ENCODE measurements at places on chromosomes 7 and 10. TPM values are rescaled to one million over a fixed set of nuclear protein-coding genes. Genes with fewer than 3 reads are reported as not detected.

Gene JAKMIP3
- total RNA-seq = not detected

- DNase-seq = no peak
Observed at GRCh38 chr10:130513686-130514476, 377.7 kb downstream of the GLRX3 start.

DNA sequence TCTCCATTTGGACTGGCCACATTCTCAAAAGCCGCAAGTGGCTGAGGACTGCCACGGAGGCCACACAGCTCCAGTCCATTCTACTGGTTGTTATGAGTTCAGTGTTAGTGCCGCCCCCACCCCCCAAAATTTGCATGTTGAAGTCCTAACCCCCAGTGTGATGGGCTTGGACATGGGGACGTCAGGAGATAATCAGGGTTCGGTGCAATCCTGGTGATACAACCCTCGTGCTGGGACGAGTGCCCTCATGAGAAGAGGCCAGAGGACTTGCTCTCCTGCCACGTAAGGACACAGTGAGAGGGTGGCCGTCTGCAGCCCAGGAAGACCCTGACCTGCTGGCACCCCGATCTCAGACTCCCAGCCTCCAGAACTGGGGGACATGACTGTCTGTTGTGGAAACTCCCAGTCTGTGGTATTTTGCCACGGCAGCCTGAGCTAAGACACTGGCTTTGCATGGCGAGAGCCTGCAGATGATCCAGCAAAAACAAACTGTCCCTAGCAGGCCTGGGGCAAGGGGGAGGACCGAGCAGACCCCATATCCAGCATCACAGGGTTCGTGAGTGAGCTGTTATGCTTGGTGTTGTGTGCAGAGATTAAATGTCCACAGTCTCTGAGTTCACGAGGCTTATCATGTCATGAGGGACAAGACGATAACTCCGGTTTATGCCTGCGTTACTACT is 41.5 kb upstream of the INSIG1 start:
- DNase-seq = no peak

Gene AGBL3
- 1.0 TPM for total RNA-seq

GRCh38 chr10:114393886-114394285 is 10.4 kb downstream of the AFAP1L2 start:
- DNase-seq = no peak

DNA sequence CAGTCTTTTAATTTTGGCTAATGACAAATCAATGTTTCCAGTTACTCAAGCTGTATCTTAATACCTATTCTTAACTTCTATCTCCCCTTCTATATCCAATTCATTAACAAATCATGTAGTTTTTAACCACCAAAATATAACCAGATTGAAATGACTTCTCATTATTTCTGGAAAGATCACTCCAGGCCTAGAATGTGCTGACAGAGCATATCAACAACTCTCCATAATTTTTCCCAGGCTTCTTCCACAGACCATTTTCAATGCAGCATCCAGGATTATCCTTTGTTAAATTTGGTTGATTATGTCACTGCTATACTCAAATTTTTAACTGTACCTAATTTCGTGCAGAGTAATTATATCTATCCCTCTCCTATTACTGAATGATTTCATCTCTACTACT is 704.1 kb downstream of the PCDH15 start:
- no peak for DNase-seq

Gene CUTC
- total RNA-seq = 18.9 TPM
